HAP-1 (cell line): ENCODE measurements at places on chromosomes 7 and 10.
A peak's percentile ranks its signal among the peaks of the same experiment; 100 is the strongest.

GRCh38 chr10:51001587-51001986, 72.7 kb upstream of the PRKG1 start:
- DNase-seq, result peak; percentile 27

GRCh38 chr10:73809061-73809818, 2.2 kb downstream of the NDST2 start:
- no peak for DNase-seq

DNA sequence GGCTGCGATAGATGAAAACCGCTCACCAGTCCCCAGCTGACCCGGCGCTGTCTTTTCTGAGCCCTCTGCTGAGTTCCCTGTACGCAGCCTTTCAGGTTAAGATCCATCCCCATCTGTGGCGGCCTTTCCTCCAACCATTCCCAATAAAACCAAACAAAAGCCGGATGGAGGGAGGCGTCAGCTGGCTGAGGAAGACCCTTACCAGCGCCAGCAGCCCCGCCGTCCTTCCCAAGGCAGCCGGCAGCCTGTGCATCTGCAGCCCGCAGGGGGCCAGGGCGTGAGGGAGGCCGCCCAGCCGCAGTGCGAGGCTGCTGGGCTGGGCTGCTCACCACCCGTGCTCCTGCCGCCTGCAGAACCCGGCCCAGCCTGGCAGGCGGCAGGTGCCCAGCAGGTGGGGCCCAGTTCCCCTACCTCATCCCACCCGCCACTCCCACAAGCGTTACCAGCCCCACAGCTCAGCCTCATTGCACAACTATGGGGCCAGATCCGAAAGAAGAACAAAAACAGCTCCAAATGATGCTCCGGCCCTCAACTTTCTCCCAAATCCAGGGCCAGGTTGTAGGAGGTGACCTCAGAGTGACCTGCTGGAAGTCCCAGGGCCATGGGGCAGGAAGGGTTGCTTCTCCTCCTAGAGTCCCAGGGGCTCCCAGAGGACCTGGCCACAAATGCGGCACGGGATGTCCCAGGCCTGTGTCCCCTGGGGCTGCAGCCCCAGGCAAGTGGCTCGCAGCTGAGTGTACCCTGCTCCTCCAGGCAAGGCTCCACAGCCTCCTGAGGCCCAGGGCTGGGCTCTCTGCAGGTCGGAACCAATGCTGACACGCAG, 23.8 kb downstream of the PAPOLB start:
- no peak for DNase-seq

DNA sequence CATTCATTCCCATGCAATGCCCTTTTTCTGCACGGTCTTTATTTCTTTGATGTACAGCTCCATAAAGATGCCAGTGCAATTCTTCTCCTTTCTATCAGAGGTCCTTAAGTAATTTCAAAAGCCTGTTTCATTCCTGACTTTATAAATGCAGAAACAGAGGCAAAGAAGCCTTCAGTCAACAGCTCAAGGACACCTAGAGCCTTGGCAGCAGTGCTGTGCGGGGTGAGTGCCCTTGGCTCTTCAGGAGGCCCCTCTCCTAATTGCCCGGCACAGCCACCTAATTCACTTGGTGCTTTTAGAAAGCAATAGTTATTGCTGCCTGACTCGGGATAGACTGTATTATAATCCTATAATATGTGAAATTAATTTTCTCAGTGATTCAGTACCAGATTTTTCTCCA, 169.6 kb upstream of the KLF6 start:
- no peak for DNase-seq

GRCh38 chr7:30249316-30249715, 35.1 kb upstream of the ZNRF2 start:
- no peak for DNase-seq

DNA sequence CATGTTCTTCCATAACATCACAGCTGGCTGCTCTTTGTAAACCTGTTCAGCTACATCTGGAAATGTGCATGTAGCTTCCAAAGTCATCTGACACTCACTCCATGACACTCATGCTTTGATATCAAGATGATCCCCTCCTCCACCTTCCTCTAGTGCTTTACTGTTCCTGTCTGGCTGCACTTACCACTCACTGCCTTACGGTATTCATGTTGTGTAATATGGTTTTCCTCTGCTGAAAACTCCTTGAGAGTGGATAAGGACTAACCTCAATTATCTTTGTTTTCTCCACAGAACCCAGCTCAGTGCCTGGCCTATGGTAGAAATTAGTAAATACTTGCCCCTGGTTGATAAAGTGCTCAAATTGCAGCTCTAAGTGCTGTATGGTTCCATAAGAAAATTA, 483.9 kb downstream of the HTR7 start:
- DNase-seq, result no peak

GRCh38 chr7:116180302-116180701, 30.0 kb upstream of the TES start:
- peak; percentile 52 for DNase-seq

DNA sequence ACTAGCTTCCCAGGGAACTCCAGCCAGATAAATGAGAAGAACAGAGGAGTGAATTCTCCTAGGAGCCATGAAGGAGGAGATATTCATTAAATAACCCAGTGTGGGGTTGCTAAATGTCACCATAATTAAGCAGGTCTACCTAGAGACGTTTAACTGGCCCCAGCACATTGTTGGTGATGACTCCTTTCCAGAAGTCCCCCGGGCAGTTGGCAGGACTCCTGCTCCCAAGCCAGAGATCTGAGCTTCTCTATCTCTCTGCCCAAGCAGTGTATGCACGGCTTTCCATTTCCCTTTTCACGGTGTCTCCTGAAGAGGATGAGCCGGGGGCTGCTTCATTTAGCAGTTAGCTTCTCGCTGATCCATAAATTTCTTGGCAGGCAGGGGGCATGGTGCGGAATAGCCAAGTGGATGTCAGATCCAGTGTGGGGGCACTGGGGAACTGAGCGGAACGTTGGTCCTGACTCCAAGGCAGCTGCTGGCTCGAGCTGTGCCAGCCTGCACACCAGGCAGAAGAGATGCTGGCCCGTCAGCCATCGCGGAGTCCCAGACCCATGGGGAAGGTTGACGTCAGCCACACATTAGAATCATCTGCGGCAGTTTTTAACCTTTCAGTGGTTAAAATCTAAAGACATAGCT, 142.0 kb upstream of the NPY start:
- no peak for DNase-seq

GRCh38 chr10:29420744-29421143, 131.9 kb downstream of the LYZL1 start:
- no peak for DNase-seq

- no peak for DNase-seq
Observed at GRCh38 chr10:101450277-101451080, 96.5 kb downstream of the BTRC start.

DNA sequence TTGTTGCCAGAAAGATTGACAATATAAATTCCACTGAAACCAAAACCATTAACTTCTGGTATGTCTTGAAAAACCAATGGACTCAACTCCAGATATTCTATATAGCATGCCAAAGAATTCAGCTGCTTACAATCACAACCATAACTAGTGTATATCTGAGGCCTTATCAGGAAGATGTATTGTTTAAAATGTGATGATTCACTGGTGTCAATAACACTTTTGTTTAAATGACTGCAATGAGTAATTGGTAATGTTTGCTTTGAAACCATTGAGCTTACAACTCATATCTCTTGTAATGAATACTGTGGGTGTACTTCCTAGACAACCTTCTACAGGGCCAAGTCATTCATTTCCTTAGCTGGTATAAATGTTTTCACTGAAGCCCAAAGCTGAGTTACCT, 727.9 kb upstream of the KCND2 start:
- no peak for DNase-seq

GRCh38 chr7:82699773-82700186, 256.2 kb upstream of the CACNA2D1 start:
- DNase-seq, result no peak

- DNase-seq, result no peak
Observed at GRCh38 chr7:127870231-127870907, 160.9 kb downstream of the LRRC4 start.

DNA sequence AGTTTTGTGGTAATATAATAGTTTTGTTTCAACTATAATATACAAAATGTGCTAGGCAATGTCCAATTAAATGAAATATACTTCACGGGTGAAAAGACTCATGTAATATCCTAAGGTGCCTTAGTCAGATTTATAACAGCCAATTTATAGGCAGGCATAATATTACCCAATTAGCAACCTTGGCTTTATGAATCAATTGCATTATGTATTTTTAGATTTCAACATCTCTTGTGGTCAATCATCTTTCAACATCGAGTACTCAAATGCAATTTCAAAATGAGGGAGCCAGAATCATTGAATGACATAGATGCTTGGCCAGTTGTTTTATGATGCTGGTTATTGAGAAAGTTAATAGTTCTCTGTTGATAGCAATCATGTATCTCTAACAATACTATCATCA, 110.3 kb upstream of the SP8 start:
- no peak for DNase-seq

- no peak for DNase-seq
Observed at GRCh38 chr10:132507409-132507955, 30.1 kb upstream of the INPP5A start.

DNA sequence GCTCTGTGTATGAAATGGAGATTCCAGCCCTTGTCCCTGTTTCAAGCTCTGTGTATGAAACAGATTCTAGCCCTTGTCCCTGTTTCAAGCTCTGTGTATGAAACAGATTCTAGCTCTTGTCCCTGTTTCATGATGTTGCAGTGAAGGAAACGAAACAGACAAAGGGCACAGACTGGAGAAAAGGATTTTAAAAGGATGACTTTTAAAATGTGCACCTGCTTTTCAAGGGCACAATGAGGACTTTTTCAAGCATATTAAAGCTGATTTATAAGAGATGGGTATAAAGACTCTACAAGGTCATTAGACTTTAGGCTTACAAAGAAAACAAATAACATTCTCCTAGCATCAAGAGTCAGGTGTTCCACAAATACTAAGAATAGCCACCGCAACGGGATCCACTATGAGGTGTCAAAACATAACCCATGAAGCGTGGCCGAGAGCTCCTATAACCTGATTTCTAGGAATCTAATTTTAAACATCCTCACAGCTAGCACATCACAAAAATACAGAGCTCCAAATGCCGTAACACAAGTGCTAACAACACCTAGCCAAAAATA, 29.0 kb downstream of the DIP2C start:
- DNase-seq, result no peak
